ENCODE measurements at places on chromosomes 12 and 14. TPM values are rescaled to one million over a fixed set of nuclear protein-coding genes. Genes with fewer than 3 reads are reported as not detected.

RERGL gene
- total RNA-seq: not detected

LHX5 gene
- not detected for total RNA-seq

KCNA5 gene
- 0.62 TPM for total RNA-seq

NAA25 gene
- 63.6 TPM for total RNA-seq

C1QL4 gene
- total RNA-seq: 0.12 TPM

SLC6A15 gene
- total RNA-seq: 22.9 TPM

HOXC9 gene
- not detected for total RNA-seq

PRIMA1 gene
- 3.3 TPM for total RNA-seq

CMKLR1 gene
- 1.6 TPM for total RNA-seq

CRIP2 gene
- total RNA-seq: 5.0 TPM

IFNG-AS1 gene
- not detected for total RNA-seq

MSI1 gene
- total RNA-seq: 12.8 TPM

GALNT8 gene
- 8.4 TPM for total RNA-seq

ADAM20 gene
- total RNA-seq: 2.1 TPM

SIX6 gene
- not detected for total RNA-seq

NR4A1 gene
- total RNA-seq: 13.4 TPM

CLEC1B gene
- not detected for total RNA-seq

CCDC38 gene
- not detected for total RNA-seq

OR6C75 gene
- total RNA-seq: not detected

FBLN5 gene
- 4.9 TPM for total RNA-seq

CKAP4 gene
- total RNA-seq: 54.8 TPM

DTX3 gene
- 37.8 TPM for total RNA-seq

PPM1H gene
- total RNA-seq: 41.3 TPM

ARG2 gene
- 67.2 TPM for total RNA-seq

SERPINA3 gene
- total RNA-seq: not detected

CD27 gene
- not detected for total RNA-seq

SAMD15 gene
- total RNA-seq: 0.76 TPM
